ENCODE measurements at places on chromosomes 7 and 10. TPM values are rescaled to one million over a fixed set of nuclear protein-coding genes. Genes with fewer than 3 reads are reported as not detected.
A peak's percentile ranks its signal among the peaks of the same experiment; 100 is the strongest.

GRCh38 chr7:136940917-136941316 lies 72.5 kb downstream of the CHRM2 start:
- no peak overlapping the region for H3K27ac ChIP-seq
- H3K27me3 ChIP-seq: no peaks in the 10 kb centered on the region
- H3K4me1 ChIP-seq: no peaks in the 10 kb centered on the region
- H3K36me3 ChIP-seq: no peaks in the 10 kb centered on the region
- no peak overlapping the region for H3K4me3 ChIP-seq

GRCh38 chr10:125264757-125265578 lies 104.6 kb upstream of the CTBP2 start:
- no peaks in the 10 kb centered on the region for H3K4me1 ChIP-seq
- H3K4me3 ChIP-seq: no peak overlapping the region
- no peaks in the 10 kb centered on the region for H3K36me3 ChIP-seq
- no peak overlapping the region for H3K27ac ChIP-seq
- H3K27me3 ChIP-seq: no peaks in the 10 kb centered on the region

- H3K4me3 ChIP-seq: no peak overlapping the region
- no peak overlapping the region for H3K27ac ChIP-seq
- no peaks in the 10 kb centered on the region for H3K4me1 ChIP-seq
- no peaks in the 10 kb centered on the region for H3K27me3 ChIP-seq
Measured at GRCh38 chr7:22318376-22318775, 38.6 kb downstream of the RAPGEF5 start.

- DNase-seq: no peak
- no peak overlapping the region for H3K4me3 ChIP-seq
- H3K27ac ChIP-seq: no peak overlapping the region
- H3K27me3 ChIP-seq: no peaks in the 10 kb centered on the region
- H3K4me1 ChIP-seq: no peaks in the 10 kb centered on the region
Measured at GRCh38 chr7:68065581-68065980, 1068.9 kb downstream of the TYW1 start.

DNA sequence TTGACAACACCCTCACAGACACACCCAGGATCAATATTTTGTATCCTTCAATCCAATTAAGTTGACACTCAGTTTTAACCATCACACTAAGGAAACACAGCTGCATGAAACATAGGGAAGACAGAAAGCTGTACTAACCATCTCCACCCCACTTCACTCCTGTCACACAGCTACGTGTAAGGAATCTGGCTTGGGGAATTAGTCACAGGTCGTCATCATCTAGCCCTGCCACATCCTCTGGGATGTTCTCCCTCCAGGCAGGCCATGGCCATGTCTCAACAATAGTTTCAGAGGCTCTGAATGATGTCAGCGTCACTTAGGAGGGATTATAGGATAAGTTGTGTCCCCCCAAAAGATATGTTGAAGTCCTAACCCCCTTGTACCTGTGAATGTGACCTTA lies 10.8 kb upstream of the SEMA3C start:
- no peak overlapping the region for H3K4me3 ChIP-seq
- H3K27me3 ChIP-seq: no peaks in the 10 kb centered on the region
- no peaks in the 10 kb centered on the region for H3K36me3 ChIP-seq
- H3K27ac ChIP-seq: no peak overlapping the region

DNA sequence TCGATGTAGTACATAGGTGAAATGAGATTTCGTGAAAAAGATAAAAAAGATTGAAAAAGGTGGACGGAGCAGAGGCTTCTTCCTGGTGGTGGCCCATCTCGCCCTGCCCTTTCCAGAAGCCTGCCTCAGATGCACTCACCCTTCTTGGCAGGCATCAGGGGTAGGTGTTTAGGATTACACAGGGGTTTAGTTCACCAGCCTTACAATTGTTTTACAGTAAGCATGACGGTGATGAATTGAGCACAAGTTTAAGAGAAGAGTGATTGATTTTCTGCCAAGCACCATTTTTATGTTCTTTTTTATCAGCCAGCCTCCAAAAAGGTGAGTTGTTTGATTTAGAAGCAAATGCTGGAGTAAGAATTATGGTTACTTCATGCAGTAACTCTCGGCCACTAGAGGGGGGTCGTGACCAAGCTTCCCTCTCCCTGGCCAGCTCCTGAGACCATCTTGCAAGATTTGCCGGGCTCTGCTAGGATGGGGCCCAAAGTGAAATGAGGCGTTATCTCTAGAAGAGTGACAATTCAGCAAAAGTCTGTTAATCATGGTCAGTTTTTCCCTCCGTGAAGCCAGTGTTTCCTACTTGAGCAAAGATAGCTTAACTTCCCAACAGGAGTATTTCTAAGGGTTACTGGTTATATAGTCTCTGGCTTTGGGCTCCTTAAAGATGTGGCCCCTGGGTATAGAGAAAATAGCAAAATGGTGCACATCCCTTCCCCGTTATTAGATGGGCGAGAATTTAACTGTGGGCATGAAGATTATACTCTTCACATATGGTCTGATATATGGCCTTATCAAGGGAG lies 228.8 kb downstream of the BMPER start:
- no peak overlapping the region for H3K27ac ChIP-seq
- H3K4me3 ChIP-seq: no peak overlapping the region
- DNase-seq: peak; percentile 82
- no peaks in the 10 kb centered on the region for H3K27me3 ChIP-seq
- H3K4me1 ChIP-seq: peaks cover 15% of the 10 kb centered on the region

DNA sequence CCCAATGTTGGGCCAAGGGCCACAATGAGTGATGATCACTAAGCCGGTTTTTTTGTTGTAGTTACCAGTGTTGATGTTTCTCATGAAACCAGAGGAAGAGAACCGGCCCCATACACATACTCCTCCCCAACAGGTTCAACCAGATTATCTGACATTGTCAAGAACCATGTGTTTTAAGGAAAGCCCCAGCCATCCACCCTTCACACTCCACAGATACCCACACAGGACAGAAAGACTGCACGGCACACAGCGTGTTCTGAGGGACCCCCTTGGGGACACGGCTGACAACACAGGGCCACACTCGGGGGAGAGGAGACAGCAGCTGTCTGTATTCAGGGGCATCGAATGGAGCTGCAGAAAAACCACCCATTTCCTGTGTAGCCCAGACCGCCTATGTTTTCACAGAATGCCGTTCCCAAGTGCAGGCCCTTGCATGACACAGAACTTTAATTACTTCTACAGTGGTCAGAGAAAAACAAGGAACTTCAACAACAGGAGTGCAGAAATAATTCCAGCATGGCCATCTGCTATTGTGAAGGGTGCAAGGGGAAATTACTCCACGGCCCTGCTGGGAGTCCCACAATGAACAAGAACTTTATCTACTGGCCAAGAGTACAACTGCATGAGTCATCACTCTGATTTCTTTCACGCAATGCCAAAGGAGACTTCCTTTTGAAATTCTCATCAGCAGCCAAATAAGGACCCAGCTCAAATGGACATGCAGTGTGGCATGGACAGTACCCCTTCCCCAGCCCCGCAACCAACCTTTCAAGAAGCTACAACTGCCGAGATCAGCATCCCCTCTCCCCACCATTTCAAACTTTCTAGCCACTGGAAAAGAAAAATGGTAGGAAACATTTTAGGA lies 2.3 kb downstream of the KLF6 start:
- peak; percentile 81 for DNase-seq
- no peaks in the 10 kb centered on the region for H3K27me3 ChIP-seq
- peaks cover 35% of the 10 kb centered on the region for H3K4me1 ChIP-seq
- H3K27ac ChIP-seq: peak overlapping the region; percentile 100

GRCh38 chr10:35896001-35896400 lies 253.9 kb upstream of the FZD8 start:
- no peaks in the 10 kb centered on the region for H3K36me3 ChIP-seq
- H3K27ac ChIP-seq: no peak overlapping the region
- H3K4me1 ChIP-seq: no peaks in the 10 kb centered on the region
- peaks cover 2% of the 10 kb centered on the region for H3K27me3 ChIP-seq
- no peak overlapping the region for H3K4me3 ChIP-seq

DNA sequence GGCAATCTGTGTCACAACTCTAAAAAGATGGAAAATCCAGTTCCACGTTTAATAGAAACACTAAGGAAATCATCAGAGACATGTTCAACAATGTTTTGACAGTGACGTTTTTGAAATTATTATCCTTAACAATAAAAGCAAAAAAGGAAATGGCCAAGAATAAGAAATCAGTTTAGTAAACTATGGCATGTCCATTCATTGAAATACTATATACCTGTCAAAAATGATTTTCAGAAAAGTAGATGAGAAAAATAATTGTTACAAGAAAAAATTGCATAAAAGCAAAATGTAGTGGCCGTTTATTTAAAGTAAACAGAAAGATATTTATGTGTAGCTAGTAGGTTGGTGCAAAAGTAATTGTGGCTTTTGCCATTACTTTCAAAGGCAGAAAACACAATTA lies 345.4 kb upstream of the NPSR1 start:
- no peaks in the 10 kb centered on the region for H3K4me1 ChIP-seq
- no peak overlapping the region for H3K4me3 ChIP-seq
- H3K27me3 ChIP-seq: no peaks in the 10 kb centered on the region
- H3K27ac ChIP-seq: no peak overlapping the region
- H3K36me3 ChIP-seq: no peaks in the 10 kb centered on the region

DNA sequence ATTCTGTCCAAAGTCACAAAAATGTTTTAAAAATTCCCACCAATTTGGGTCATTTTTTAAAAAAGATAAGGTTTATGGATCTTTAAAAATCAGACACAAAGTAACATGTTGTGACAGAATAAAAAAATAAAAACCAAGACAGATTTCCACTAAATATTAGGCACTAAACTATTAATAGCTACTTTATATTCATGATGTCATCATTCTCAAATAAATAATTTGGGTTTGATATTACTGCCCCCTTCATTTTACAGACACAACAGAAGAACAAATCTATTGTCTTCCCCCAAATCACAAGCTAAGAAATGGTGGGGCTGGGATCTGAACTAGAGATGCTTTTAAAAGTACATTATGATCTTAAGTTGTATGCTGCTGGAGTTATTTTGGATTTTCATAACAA lies 119.4 kb downstream of the MICU1 start:
- no peaks in the 10 kb centered on the region for H3K36me3 ChIP-seq
- DNase-seq: no peak
- no peaks in the 10 kb centered on the region for H3K27me3 ChIP-seq

- H3K27ac ChIP-seq: no peak overlapping the region
- no peaks in the 10 kb centered on the region for H3K27me3 ChIP-seq
- no peaks in the 10 kb centered on the region for H3K4me1 ChIP-seq
Measured at GRCh38 chr7:16891338-16891737, 9.6 kb upstream of the AGR3 start.

DNA sequence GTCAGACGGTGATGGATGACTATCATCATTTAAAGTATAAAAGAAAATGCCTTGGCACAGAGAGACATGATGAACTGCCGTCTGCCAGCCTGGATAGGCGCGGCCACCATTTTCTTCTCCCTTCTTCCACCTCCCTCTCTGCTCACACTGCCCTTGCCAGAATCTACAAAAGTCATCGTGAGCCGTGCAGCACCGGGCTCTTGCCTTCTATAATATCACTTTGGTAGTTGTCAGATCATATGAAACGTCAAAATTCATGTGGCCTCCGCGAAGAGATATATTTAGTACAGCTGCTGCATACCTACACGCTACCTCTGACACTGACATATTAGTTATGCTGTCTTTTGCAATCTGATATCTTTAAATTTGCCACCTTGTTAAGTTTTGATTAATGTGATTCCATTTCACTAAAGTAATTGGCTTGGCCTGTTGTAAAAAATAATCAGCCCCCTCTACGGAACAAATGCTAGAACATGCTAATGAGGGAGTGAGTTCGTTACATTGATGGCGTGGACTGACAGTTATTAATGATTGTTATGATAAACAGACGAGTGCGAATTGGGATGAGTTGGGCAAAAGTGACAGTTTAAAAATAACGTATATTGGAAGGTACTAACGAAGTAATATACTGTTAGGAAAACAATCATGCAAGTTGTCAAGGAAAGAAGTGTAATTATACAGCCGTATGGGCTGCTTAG lies 214.9 kb downstream of the LRMDA start:
- H3K4me1 ChIP-seq: no peaks in the 10 kb centered on the region
- no peak overlapping the region for H3K27ac ChIP-seq
- no peak overlapping the region for H3K4me3 ChIP-seq
- H3K27me3 ChIP-seq: no peaks in the 10 kb centered on the region

GRCh38 chr7:129008645-129009414 lies 46.1 kb downstream of the TNPO3 start:
- peaks cover 55% of the 10 kb centered on the region for H3K36me3 ChIP-seq
- peaks cover 6% of the 10 kb centered on the region for H3K4me1 ChIP-seq
- no peak for DNase-seq
- no peak overlapping the region for H3K4me3 ChIP-seq
- H3K27ac ChIP-seq: no peak overlapping the region

GRCh38 chr10:72162978-72163377 lies 52.8 kb upstream of the ANAPC16 start:
- no peaks in the 10 kb centered on the region for H3K27me3 ChIP-seq
- H3K4me1 ChIP-seq: no peaks in the 10 kb centered on the region
- H3K36me3 ChIP-seq: peaks cover 10% of the 10 kb centered on the region
- H3K27ac ChIP-seq: no peak overlapping the region
- no peak for DNase-seq

- H3K27ac ChIP-seq: no peak overlapping the region
- no peak for DNase-seq
- no peaks in the 10 kb centered on the region for H3K27me3 ChIP-seq
- no peaks in the 10 kb centered on the region for H3K36me3 ChIP-seq
- no peak overlapping the region for H3K4me3 ChIP-seq
Measured at GRCh38 chr7:121914676-121915279, 41.8 kb downstream of the PTPRZ1 start.

- no peaks in the 10 kb centered on the region for H3K36me3 ChIP-seq
- H3K27ac ChIP-seq: no peak overlapping the region
- no peaks in the 10 kb centered on the region for H3K27me3 ChIP-seq
Measured at GRCh38 chr7:37068038-37068437, 343.7 kb upstream of the AOAH start.

GRCh38 chr7:101723835-101724234 lies 93.6 kb upstream of the CUX1 start:
- no peaks in the 10 kb centered on the region for H3K4me1 ChIP-seq
- no peak for DNase-seq
- no peaks in the 10 kb centered on the region for H3K36me3 ChIP-seq
- H3K27ac ChIP-seq: no peak overlapping the region

PTPN12 gene
- 28.5 TPM for total RNA-seq

ADAP1 gene
- total RNA-seq: 0.88 TPM

SYT15 gene
- total RNA-seq: 2.6 TPM

NPSR1 gene
- total RNA-seq: not detected

KNDC1 gene
- total RNA-seq: 0.10 TPM

TMEM140 gene
- total RNA-seq: 67.0 TPM

NRP1 gene
- total RNA-seq: 54.8 TPM

PPIA gene
- total RNA-seq: 463 TPM

TMEM225B gene
- not detected for total RNA-seq

CCZ1B gene
- 26.7 TPM for total RNA-seq

PNLIPRP1 gene
- total RNA-seq: not detected

PKD2L1 gene
- not detected for total RNA-seq

RBM20 gene
- 28.8 TPM for total RNA-seq

ZCCHC24 gene
- total RNA-seq: 64.7 TPM

LHFPL3 gene
- total RNA-seq: not detected

All from psoas muscle (tissue), 8 donors.